Thymus (tissue), 14 donors: ENCODE measurements at places on chromosomes 5 and 9. TPM values are rescaled to one million over a fixed set of nuclear protein-coding genes. Genes with fewer than 3 reads are reported as not detected.
A peak's percentile ranks its signal among the peaks of the same experiment; 100 is the strongest.

PDE6A gene
- total RNA-seq = under 0.01 TPM

DNA sequence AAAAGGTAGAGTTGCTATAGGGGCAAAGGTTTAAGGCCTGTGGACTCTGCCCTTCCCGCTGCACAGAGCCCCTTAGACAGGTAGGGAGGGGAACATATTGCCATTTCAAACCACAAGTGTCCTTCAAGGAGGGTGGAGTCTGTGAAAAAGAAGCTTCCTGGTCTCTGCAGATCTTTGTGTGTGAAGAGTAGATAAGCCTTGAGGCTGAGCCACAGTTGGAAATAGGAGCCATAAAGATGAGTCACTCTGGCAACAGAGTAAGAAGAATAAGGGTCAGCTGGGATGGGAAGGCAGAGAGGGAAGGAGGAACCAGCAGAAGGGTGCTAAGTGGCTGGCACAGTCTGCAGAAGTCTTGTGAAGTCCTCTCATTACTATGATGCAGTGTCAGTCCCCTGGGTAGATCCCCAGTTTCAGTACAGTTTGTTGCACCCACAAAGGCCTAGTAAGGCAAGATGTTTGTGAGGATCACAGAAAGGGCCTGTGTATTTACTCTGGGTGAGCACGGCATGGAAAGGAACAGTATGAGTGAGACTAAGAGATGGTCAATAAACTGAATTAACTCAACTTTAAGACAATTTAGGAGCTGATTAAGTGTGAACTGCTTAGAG lies 18.1 kb downstream of the GRXCR2 start:
- no peak for DNase-seq
- H3K4me3 ChIP-seq = no peak overlapping the region
- no peak overlapping the region for H3K27ac ChIP-seq
- H3K4me1 ChIP-seq = no peaks in the 10 kb centered on the region

DNA sequence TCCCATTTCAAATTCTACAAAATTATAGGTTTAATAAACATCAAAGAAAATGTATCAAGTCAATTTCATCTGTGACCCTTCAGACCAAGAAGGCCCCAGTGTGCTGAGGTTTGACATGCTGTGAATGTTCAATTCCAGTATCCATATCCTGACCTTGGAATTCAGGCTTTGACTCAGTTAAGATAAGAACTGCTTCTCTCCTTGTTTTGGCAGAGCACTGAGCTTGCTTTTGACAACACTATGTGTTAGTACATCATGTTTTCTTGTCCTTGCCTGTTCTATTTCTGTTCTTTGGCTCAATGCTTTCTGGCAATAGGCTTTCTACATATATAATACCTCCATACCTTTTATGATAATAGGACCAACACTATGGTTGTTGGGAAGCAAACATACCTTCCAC lies 105.6 kb downstream of the PLCXD3 start:
- H3K4me3 ChIP-seq = no peak overlapping the region
- H3K27ac ChIP-seq = no peak overlapping the region
- no peaks in the 10 kb centered on the region for H3K36me3 ChIP-seq
- H3K27me3 ChIP-seq = no peaks in the 10 kb centered on the region
- no peaks in the 10 kb centered on the region for H3K4me1 ChIP-seq

SHOC1 gene
- total RNA-seq = under 0.01 TPM

KIAA1191 gene
- 36.4 TPM for total RNA-seq

DNA sequence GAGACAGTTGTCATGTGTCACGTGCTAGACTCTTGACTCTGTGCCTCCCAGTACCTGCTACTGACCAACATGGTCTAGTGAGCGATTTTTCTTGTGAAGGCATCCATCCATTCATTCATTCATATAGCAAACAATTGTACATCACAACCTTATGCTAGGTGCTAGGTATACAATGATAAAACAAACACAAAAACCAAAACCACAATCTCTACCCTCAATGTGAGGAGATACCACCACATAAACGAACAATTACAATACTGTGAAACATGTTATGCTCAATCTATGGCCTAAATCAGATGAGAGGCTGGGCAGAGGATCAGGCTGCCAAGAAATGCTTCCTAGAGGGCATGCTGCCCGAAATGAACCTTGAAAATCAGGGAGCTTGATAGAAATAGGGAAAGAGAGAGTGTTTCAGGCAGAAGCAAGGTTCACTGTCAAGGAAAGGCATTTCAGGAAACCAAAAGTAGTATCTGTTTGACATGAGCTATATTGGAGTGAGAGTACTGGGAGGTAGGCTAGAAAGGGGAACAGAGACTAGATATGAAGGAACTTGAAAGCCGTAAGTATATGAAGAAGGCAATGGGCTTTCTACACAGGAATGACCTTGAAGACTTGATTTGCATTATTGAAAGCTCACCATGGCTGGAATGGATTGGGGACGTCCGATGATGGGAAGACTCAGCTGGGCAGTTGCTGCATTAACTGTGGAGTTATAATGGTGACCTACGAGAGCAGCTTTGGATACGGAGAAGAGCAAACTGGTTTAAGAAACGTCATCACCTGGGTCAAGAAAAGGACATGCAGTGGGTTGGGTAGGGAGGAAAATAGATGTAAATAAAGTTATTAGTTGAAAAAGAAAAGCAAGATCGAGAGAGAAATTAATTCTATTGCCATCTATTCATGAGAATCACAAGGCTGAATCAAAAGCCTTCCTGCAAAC lies 90.1 kb downstream of the THBS4 start:
- H3K4me3 ChIP-seq = no peak overlapping the region
- no peaks in the 10 kb centered on the region for H3K4me1 ChIP-seq
- H3K27me3 ChIP-seq = no peaks in the 10 kb centered on the region
- no peaks in the 10 kb centered on the region for H3K36me3 ChIP-seq
- no peak for DNase-seq

- no peaks in the 10 kb centered on the region for H3K36me3 ChIP-seq
- H3K27me3 ChIP-seq = no peaks in the 10 kb centered on the region
- H3K4me1 ChIP-seq = no peaks in the 10 kb centered on the region
- H3K27ac ChIP-seq = no peak overlapping the region
- no peak overlapping the region for H3K4me3 ChIP-seq
Measured at GRCh38 chr5:151318850-151319732, 15.5 kb upstream of the SLC36A3 start.

- no peak within 1 kb of the TSS for H3K4me3 ChIP-seq
- peaks cover 22% of the 10 kb centered on the region for H3K27me3 ChIP-seq
- H3K4me1 ChIP-seq = no peaks in the 10 kb centered on the region
- no peaks in the 10 kb centered on the region for H3K36me3 ChIP-seq
- no peak within 1 kb of the TSS for H3K27ac ChIP-seq
- no peak for DNase-seq
Measured at GRCh38 chr5:147234825-147235635, at the start of gene STK32A. Gene STK32A, plus strand, starts transcription at chr5:147235026. Its CDS starts 4,609 bp downstream, at chr5:147239635.

CDH9 gene
- 0.05 TPM for total RNA-seq

DNA sequence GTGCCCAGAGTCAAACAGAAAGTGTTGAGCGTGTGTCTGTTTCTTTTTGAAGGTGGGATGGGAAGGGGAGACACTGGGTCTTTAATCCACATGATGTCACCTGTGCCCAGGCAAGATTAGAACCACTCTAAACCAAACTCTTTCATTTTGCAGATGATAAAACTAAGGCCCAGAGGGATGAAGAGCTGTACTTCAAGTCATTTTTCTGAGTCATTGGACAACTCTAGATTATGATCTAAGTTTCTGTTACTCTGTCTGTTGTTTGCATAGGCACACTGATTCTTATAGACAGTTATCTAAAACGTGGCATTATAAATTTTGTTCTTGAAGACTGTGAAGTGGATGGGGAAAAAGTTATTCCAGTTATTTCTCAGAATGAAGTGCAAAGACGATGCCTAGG lies 48.8 kb downstream of the MAST4 start:
- DNase-seq = no peak
- H3K27ac ChIP-seq = no peak overlapping the region
- no peaks in the 10 kb centered on the region for H3K4me1 ChIP-seq
- no peak overlapping the region for H3K4me3 ChIP-seq
- H3K36me3 ChIP-seq = no peaks in the 10 kb centered on the region
- no peaks in the 10 kb centered on the region for H3K27me3 ChIP-seq

GRCh38 chr9:133031496-133031911 lies 707 bp downstream of the GTF3C5 start:
- H3K27me3 ChIP-seq = no peaks in the 10 kb centered on the region
- H3K36me3 ChIP-seq = peaks cover 15% of the 10 kb centered on the region
- DNase-seq = no peak
- H3K27ac ChIP-seq = no peak overlapping the region
- H3K4me3 ChIP-seq = peak overlapping the region; percentile 86

- H3K27me3 ChIP-seq = no peaks in the 10 kb centered on the region
- no peaks in the 10 kb centered on the region for H3K36me3 ChIP-seq
- no peak for DNase-seq
- no peaks in the 10 kb centered on the region for H3K4me1 ChIP-seq
- H3K4me3 ChIP-seq = no peak overlapping the region
Measured at GRCh38 chr5:10315201-10315600, 7.5 kb upstream of the CMBL start.

- no peaks in the 10 kb centered on the region for H3K27me3 ChIP-seq
- peaks cover 2% of the 10 kb centered on the region for H3K4me1 ChIP-seq
- peak overlapping the region; percentile 66 for H3K27ac ChIP-seq
- H3K36me3 ChIP-seq = peaks cover 2% of the 10 kb centered on the region
Measured at GRCh38 chr5:132387640-132388117, 18.2 kb downstream of the SLC22A5 start.

DNA sequence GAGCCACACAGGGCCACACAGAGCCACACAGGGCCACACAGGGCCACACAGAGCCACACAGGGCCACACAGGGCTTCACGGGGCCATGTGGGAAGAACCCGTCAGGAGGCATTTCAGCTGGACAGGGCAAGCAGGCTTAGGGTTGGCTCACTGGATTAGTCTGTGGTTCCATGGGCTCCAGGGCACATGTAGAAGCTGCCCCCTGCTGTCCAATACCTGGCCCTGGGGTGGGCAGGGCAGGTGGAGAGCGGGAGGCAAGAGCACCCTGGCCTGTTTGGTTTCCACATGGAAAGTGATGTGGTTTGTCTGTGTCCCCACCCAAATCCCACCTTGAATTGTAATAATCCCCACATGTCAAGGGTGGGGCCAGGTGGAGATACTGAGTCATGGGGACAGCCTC lies 16.4 kb upstream of the LPCAT1 start:
- no peak for DNase-seq
- no peak overlapping the region for H3K27ac ChIP-seq
- H3K27me3 ChIP-seq = no peaks in the 10 kb centered on the region
- H3K4me1 ChIP-seq = peaks cover 10% of the 10 kb centered on the region

SLC1A3 gene
- total RNA-seq = 2.6 TPM

DNA sequence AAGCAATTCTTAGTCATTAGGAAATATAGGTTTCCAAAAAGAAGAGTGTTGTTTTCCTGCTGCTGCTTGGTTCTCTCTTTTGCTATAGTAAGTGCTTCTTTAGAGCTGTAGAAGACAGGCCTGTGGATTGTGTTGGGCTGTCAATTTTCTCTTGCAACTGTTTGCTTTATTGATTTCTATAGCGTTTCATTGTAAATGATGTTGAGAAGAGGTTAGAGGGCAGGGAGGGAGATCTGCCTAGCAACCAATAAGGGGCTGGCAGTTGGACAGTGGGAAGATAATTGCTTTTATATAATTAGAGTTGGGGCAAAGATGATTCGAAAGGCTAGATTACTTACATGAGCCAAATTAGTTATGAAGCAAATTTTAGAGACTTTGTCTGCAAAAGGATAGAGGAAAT lies 11.1 kb downstream of the UNC13B start:
- no peak overlapping the region for H3K27ac ChIP-seq
- no peaks in the 10 kb centered on the region for H3K27me3 ChIP-seq
- no peaks in the 10 kb centered on the region for H3K4me1 ChIP-seq

DNA sequence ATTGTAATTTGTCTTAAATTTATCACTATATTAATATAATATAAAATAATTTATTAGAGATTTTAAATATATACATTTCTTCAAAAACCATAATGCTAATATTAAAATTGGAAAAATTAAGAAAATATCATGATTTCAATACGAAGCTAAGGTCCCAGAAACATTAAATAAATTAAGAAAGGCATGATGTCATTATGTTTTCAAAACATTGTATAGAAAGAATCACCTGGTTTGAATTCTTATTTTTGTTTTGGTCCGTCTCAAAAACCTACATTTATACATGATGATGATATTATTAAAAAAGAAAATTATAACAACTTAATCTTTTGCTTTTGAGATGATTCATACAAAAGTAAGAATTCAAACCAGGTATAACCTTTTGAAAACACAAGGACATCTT lies 8.2 kb upstream of the EDIL3 start:
- no peaks in the 10 kb centered on the region for H3K36me3 ChIP-seq
- DNase-seq = no peak
- no peak overlapping the region for H3K27ac ChIP-seq
- no peaks in the 10 kb centered on the region for H3K27me3 ChIP-seq
- no peak overlapping the region for H3K4me3 ChIP-seq

DNA sequence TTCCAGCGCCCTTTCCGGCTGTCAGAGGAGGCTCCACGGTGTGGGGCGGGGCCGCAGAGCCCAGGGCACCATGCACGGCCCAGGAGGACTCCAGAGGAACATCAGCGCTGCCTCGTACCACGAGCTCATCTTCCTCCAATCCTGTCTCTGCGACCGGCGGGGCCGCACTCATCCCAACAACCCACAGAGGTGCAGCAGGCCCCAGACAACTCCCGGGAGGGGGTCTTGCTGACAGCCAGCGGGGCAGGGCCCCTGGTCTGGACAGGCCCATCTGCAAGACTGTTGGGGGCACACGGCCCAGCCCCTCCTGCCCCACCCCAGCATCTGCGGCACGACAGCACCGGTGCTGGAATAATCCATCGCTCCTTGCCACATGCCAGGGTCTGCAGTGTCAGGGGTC lies 88.8 kb downstream of the OLFM1 start:
- no peak overlapping the region for H3K27ac ChIP-seq
- no peak overlapping the region for H3K4me3 ChIP-seq
- H3K4me1 ChIP-seq = no peaks in the 10 kb centered on the region
- H3K27me3 ChIP-seq = no peaks in the 10 kb centered on the region

SPINK1 gene
- 1.5 TPM for total RNA-seq

- DNase-seq = no peak
- no peaks in the 10 kb centered on the region for H3K36me3 ChIP-seq
- H3K27ac ChIP-seq = no peak overlapping the region
- H3K4me1 ChIP-seq = no peaks in the 10 kb centered on the region
Measured at GRCh38 chr9:135152614-135153334, 65.3 kb downstream of the OLFM1 start.

DNA sequence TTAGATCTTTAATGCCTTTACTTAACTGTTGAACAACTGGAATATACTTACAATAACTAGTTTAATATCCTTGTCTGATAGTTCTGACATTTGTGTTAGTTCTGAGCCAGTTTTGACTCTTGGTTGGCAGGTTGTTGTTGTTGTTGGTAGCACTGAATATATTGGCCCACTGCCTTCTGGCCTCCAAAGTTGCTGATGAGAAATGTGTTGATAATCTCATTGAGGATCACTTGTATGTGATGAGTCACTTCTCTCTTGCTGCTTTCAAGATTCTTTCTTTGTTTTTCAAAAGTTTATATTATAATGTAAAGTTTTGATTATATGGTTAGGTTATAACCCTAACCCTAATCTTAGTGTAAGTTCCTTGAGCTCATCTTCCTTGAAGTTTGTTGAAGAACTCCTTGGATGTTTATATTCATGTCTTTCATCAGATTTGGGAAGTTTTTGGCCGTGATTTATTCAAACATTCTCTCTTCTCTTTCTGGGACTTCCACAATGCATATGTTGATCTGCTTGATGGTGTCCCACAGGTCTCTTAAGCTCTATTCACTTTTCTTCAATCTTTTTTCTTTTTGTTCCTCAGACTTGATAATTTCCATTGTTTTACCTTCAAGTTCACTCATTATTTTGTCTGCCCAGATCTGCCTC lies 149.7 kb downstream of the FGF18 start:
- H3K4me3 ChIP-seq = no peak overlapping the region
- H3K27me3 ChIP-seq = no peaks in the 10 kb centered on the region
- H3K36me3 ChIP-seq = no peaks in the 10 kb centered on the region
- no peaks in the 10 kb centered on the region for H3K4me1 ChIP-seq
- DNase-seq = no peak

GRCh38 chr9:12817702-12818101 lies 42.9 kb downstream of the LURAP1L start:
- DNase-seq = no peak
- H3K4me1 ChIP-seq = no peaks in the 10 kb centered on the region
- H3K27me3 ChIP-seq = no peaks in the 10 kb centered on the region
- no peak overlapping the region for H3K27ac ChIP-seq
- H3K36me3 ChIP-seq = no peaks in the 10 kb centered on the region
